ENCODE measurements at places on chromosomes 5 and 9.

GRCh38 chr9:135008416-135008815 lies 79.1 kb upstream of the OLFM1 start:
- no peak for DNase-seq

DNA sequence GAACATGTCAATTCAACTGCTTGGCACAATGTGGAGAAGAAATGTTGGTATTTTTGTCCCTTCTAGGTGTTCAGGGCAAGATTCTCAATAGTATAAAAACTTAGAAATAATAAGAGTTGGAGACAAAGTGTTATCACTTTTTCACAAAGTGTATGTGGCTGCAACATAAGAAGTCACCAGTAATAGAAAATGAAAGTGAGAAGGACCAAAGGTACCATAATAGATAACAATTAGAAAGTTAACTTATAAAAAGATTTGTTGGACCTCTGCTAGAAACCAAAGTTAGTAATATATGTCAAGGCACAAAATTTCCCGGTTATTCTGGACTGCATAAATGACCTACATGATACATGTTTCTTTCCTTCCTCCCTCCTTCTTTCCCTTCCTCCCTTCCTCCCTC lies 1535.3 kb downstream of the EFNA5 start:
- no peak for DNase-seq

DNA sequence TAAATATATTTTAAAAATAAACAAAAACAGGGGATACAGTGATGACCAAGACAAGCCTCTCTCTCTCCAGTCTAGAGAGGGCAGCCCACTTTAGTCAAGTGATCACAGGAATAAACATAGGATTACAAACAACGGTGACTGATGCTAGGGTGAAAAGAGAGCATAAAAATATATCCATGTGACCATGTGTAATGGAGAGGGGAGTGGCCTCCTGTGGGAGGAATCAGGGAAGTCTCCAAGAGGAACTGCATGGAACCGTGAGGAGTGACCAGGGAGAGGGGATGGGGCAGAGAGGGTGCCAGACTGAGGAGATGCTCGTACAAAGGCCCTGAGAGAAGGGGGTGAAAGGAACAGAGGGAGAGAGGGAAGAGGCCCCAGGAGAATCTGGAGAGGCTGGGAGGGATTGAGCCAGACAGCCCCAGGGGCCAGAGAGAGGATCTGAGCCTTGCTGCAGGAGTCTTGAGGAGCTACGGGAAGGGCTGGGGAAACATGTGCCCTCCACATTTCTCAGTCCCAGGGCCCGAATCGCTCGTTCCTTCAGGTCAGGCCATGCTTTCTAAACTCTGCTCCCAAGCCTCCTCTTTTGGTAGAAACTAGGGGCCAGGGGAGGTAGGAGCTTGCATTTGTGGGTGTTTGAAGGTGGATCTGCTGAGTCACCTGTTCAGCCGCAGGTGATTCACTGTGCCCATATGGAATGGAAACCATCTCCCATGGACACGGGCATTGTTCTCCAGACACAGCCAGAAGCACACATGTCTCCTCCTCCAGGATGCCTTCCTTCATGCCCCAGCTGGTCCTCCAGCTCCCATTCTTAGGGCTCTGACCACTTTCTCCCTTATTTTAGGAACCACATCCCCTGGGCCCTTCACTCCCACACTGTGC lies 63.8 kb downstream of the PAX5 start:
- no peak for DNase-seq

DNA sequence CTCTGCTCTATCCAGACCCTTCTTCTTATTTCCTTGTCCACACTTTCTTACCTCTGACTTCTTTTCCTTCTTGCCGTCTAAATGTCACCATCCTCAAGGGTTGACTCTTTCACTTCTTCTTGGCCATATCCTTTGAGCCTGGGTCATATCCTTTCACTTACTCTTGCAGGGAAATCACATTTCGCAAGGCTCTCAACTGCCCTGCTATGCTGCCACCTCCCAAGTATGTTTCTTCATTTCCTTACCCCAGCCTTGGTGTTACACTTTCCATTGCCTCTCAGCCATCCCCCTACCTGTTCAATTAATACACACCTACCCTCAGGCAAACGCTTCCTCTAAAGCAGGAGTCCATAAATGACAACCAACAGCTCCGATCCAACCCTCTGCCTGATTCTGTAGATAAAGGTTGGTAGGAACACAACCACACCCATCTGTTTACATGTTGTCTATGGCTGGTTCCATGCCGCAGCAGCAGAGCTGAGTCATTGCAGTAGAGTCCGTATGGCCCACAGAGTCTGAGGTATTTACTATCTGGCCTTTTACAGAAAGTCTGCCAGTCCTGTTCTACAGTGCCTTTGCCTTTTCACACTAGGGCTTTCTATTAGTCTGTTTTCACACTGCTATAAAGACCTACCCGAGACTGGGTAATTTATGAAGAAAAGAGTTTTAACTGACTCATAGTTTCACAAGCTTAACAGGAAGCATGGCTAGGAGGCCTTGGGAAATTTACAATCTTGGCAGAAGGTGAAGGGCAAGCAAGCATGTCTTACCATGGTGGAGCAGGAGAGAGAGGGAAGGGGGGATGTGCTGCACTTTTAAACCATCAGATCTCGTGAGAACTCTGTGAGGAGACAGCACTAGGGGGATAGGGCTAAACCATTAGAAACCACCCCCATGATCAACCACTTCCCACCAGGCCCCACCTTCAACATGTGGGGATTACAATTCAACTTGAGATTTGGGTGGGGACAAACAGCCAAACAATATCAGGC lies 97.9 kb downstream of the SV2C start:
- no peak for DNase-seq

- DNase-seq: no peak
Observed at GRCh38 chr9:121870271-121870670, 218.8 kb downstream of the DAB2IP start.
